Psoas muscle (tissue), 8 donors: ENCODE measurements at places on chromosomes 1 and 21. TPM values are rescaled to one million over a fixed set of nuclear protein-coding genes. Genes with fewer than 3 reads are reported as not detected.

- no peak overlapping the region for H3K4me3 ChIP-seq
- no peak overlapping the region for H3K27ac ChIP-seq
- no peaks in the 10 kb centered on the region for H3K27me3 ChIP-seq
Observed at GRCh38 chr21:14527696-14528652, 18.1 kb downstream of the SAMSN1 start.

DNA sequence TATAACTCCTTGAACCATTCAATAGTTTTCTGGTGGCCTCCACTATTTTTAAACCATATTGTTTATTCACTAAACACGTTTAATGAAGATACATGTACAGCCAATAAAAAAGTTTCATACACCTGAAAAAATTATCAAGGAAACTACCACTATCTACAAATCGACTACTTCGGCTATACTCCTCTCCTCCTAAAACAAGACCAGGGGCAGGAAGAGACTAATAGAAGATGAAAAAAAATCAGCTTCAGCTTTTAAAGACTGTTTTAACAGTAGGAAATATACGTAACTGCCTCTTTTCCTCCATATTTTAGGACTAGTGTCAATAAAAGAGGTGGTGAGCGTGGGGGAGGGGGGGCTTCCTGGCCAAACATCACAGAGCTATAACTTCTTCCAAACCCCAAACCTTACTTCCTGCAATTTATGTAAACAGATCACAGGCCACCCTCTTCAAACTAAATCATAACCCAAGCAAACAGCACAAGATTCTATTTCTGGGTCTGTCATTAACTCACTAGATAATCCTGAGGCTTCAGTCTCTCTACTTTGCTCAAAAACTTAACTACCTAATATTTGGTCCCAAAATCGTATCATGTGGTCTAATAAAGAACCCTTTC lies 15.1 kb downstream of the FOXJ3 start:
- H3K4me1 ChIP-seq, result peaks cover 93% of the 10 kb centered on the region
- H3K27ac ChIP-seq, result peak overlapping the region; percentile 81

DNA sequence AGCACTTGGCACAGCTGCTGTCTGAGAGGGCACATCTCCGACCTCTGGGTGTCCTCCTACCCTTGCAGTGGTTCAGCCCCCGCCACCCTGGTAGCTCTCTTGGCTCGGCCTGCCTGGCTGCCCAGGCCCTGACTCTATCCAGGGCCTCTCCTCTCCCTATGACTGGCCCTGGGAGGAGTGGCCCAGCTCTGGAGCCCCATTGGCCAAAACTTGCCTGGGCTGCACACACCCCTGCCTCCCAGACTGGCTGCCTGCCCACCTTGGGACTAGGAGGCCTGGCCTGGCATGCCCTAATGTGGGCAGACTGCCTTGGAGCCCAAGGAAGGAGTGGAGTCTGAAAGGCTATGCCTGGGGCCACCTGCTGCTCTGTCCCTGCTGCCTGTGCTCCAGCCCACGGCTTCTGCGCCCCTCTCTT lies 33.6 kb downstream of the ACOT11 start:
- no peaks in the 10 kb centered on the region for H3K27me3 ChIP-seq
- H3K4me1 ChIP-seq, result peaks cover 80% of the 10 kb centered on the region
- peak overlapping the region; percentile 87 for H3K27ac ChIP-seq
- peak; percentile 98 for DNase-seq
- H3K4me3 ChIP-seq, result no peak overlapping the region

DNA sequence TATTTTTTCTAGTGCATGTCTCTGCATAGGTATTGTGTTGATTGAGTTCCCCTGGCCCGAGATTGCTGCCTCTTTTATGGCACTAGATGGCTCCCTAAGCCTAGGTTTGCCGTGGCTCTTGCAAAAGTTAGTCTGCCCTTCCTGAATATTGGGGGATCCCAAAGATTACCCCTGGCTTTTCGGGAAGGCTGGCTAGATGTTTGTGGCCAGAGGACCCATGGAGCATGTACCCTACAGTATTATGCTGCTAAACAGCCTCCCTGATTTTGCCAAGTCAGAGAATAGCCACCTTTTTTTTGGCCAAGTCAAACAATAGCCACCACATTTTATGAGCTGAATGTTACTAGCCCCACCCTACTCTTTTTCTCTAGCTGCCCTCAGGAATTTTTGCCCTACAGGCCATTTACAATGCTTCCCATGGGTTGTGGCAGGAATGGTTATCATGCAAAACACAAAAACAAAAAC lies 343.2 kb downstream of the OLFM3 start:
- no peaks in the 10 kb centered on the region for H3K4me1 ChIP-seq
- no peak overlapping the region for H3K27ac ChIP-seq
- no peaks in the 10 kb centered on the region for H3K36me3 ChIP-seq
- no peak for DNase-seq
- H3K27me3 ChIP-seq, result no peaks in the 10 kb centered on the region

Gene GJA8
- total RNA-seq, result not detected

GRCh38 chr1:196399713-196400112 lies 208.5 kb downstream of the KCNT2 start:
- H3K27me3 ChIP-seq, result no peaks in the 10 kb centered on the region
- no peak for DNase-seq
- H3K4me3 ChIP-seq, result no peak overlapping the region
- H3K4me1 ChIP-seq, result no peaks in the 10 kb centered on the region
- H3K36me3 ChIP-seq, result no peaks in the 10 kb centered on the region

DNA sequence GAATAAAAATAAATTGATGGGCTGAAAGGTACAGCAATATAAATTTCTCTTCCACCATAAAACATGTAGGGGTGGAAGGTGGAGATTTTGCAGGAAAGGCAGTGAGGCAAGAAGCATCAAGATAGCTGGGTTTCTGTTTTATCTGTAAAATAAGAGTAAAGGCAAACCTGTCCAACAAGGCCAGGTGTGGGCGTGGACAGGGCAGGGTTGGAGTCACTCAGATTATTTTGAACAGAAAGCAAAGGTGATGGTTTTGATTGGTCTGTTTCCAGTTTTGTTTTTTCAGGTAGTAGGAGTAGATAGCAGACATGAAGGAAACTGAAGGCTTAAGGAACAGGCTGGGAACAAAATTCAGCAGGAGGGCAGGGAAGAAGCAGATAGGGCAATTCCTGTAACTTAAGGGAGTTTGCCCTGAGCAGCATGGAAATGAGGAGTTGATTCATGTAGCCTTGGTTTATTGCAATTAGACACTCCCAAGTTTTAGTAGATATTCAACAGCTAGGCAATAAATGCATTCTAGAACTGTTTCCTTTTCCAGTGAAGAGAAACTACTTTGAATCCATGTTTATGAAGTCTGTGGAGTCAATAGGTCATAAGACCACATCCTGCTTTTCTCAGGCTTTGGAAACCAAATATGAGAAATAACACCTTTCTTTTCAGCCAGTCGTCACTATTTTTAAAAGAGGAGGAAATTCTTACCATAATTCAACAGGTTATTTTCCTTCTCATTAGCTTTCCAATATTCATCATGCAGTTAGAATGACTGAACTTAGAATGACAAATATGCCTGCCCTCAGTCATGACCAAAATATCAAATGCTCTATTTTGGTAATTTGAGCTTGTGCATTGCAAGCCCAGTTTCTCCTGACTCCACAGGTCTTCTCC lies 38.7 kb upstream of the CD55 start:
- H3K27me3 ChIP-seq, result no peaks in the 10 kb centered on the region
- H3K36me3 ChIP-seq, result no peaks in the 10 kb centered on the region
- H3K4me3 ChIP-seq, result no peak overlapping the region
- no peak for DNase-seq
- H3K4me1 ChIP-seq, result peaks cover 39% of the 10 kb centered on the region

DNA sequence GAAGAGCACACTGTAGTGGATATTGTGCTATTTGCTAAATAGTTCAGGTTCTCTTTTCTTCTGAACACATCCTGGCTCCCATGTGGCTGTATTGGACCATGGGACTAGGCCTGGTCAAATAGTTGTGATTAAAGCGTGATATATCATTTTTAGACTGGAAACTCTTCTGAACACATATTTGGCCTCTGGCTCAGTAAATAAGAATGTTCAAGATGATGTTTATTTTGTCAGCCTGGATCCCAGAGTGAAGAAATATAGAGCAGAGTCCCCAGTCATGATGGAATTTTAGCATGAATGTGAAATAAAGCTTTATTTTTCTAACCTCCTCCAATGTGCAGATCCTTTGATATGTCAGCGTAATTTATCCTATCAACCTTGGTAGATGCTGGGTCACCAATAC lies 542.6 kb downstream of the ADGRL2 start:
- DNase-seq, result no peak
- H3K36me3 ChIP-seq, result no peaks in the 10 kb centered on the region
- no peak overlapping the region for H3K4me3 ChIP-seq

DNA sequence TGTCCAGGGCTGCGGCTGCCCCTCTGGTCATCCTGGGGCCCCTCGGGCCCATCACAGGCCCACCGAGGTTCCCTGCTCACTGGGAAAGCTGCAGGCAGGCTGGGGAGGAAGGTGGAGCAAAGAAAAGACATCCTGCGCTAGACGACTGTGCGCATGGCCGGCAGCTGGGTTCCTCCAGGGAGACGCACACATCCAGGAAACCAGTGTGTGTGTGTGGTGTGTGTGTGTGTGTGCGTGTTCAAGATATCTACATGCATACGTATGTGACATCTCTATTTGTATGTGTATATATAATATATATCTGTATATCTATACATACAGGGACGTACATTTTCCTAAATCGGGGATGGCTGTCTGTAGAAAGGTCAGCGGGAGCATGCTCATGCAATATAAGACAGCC lies 63.7 kb downstream of the ACOT7 start:
- H3K27ac ChIP-seq, result no peak overlapping the region
- H3K27me3 ChIP-seq, result no peaks in the 10 kb centered on the region
- DNase-seq, result no peak
- H3K4me3 ChIP-seq, result no peak overlapping the region

DNA sequence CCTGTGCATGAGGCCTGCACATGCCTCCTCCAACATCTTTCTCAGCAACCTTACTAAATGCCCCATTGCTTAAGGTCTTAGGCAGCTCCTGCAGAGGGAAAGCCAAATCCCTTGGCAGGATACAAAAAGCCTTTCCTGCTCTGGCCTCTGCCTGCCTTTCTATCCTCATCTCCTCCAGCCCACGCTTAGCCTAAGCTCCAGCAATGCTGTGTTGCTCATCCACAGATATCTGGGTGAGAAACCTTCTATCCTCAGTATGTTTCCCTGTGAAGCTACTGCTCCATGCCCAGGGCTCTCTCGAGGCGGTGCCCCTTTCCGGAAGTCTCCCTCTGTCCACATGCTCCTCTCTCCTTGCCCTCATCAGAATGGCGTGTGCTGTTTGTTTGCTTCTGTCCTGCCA lies 37.0 kb upstream of the CCSAP start:
- H3K4me3 ChIP-seq, result no peak overlapping the region
- peaks cover 8% of the 10 kb centered on the region for H3K4me1 ChIP-seq
- no peak for DNase-seq
- peak overlapping the region; percentile 2 for H3K27ac ChIP-seq
- H3K27me3 ChIP-seq, result no peaks in the 10 kb centered on the region
- no peaks in the 10 kb centered on the region for H3K36me3 ChIP-seq

GRCh38 chr1:221620437-221621384 lies 121.2 kb downstream of the DUSP10 start:
- no peak overlapping the region for H3K4me3 ChIP-seq
- no peak overlapping the region for H3K27ac ChIP-seq
- H3K27me3 ChIP-seq, result no peaks in the 10 kb centered on the region
- no peak for DNase-seq
- no peaks in the 10 kb centered on the region for H3K4me1 ChIP-seq
- no peaks in the 10 kb centered on the region for H3K36me3 ChIP-seq
